Stimulated activated CD4-positive, alpha-beta T cell treated with anti-CD3 and anti-CD28 coated beads, Interleukin-4, amount 100 ng/mL, for 4 hours (primary cell): ENCODE measurements at places on chromosomes 2 and 18.

DNA sequence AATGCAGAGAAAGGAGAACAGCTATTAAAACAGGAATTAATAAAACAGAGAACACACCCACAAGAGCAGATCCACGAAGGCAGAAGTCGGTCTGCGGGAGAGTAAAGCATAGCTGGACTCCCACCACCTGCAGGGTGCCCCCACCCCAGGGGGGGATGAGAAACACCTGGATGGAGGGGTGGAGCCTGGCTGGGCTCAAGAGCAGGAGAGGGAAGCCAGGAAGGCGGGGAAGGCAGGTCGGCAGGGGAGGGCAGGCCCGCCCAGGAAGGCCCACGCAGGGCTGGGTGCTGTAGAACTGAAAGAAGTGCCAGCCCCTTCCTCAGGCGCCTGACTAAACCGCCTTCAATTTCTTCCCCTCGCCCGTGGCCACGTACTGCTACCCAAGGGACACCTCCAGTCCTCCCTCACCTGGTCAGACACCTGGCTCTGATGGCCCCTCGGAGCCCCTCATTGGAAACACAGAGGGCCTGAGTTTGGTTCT lies 175.4 kb downstream of the HDAC4 start:
- DNase-seq: no peak

DNA sequence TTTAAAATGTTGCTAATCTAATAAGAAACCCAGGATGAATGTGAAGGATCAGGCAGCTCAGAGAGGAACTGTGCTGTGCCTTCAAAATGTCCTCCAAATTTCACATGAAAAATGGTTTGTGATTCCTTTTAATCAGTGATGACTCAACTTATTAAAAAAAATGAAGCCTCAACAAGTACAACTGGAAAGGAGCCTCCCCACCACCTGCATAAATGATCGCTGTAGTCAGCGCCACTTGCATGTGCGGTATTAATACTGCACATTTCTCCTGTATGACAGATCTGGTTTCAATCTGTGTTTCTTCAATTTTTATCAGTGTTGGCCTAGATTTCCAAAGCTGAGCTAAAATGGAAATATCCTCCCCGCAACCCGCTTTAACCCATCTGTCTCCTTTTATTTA lies 115.0 kb upstream of the TMEM200C start:
- DNase-seq: no peak

GRCh38 chr2:128421286-128421685 lies 102.6 kb upstream of the HS6ST1 start:
- no peak for DNase-seq

DNA sequence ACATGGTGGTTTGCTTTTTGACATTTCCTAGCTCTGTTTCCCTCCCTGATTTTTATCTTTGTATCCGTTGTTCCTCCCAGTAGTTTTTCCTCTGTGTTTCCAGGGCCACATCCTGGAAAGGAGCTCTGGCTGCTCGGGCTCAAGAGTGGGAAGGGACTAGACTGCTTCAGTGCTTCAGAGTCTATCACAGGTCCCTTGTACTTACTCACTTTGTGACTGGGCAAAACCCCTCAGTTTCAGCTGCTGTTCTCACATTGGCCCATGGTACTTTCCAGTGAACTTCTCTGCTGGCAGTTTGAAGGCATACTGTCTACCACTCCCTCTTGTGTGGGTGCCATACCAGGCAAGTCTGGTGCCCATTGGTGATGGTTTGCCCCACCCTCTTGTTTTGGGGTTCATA lies 7.5 kb upstream of the STAMBP start:
- DNase-seq: no peak

DNA sequence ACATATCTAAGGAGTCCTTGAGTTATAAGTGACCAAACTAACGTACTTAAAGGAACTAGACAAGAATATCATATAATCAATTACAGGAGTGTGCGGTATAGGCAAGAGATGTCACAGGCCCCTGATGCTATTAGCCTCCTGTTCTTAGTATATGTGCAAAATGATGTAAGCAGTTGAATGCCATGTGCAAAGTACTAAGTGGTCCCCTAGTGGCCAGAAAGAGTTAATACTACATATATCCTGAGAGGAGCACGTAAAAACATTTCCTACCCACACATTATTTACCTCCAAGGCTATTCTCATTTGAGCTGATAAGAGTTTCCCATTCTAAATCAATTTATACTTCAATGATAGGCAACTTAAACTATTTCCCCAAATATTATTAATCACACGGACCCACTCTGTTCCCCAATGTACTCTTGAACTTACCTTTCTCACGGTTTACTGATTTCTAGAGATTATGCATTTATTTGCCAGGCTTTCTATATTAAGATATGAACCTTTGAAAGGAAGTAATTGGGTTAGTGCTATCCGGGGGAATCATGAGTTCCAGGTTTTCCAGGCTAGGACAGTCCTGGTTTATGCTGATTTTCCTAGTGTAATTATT lies 158.0 kb upstream of the KLHL14 start:
- no peak for DNase-seq

DNA sequence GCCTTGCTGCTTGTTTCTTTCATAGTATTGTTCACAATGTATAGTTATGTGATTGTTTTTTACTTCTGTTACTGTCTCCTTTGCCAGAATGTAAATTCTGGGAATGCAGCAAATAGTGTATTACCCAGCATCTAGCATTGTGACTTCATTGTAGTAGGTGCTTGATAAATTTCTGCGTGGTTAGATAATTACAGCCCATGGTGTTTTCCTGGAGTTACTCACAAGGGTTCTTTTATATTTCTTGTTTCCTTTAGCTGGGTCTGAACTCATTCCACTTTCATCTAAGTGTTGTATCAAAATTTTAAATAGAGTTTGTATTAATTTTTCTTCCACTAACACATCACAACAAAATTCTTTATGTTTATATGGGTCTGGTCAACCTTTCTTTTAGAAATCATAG lies 132.6 kb downstream of the MAP4K4 start:
- no peak for DNase-seq

- no peak for DNase-seq
These were observed 93.0 kb downstream of the STPG4 start for GRCh38 chr2:47061944-47062678.
